ENCODE measurements at places on chromosomes 6 and 20.

DNA sequence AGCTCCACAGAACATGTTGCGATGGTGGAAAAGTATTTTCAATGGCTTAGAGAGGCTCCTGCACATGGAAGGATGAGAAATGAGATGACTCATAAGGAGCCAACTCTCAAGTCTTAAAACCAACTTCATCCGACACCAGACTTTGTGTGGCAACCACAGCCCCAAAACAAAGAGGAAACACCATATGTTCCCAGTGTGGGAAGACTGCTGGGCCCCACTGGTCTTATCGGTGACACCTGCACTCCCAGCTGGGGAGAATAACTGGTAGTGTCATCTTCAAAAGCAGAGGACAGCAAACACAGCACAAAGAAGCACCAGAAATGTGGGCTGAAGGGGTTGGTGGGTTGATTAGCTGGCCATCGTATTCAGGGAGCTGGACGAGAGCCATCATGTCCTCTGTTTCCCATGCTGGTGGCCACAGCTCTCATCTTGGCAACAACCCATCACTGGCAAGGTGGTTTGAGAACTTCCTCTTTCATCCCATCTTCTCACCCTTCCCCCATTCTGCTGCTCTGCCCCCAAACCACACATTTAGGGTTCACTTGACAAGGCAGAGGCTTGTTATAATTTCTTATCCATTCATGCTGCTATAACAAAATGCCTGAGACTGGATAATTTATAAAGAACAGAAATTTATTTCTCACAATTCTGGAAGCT is 46.0 kb upstream of the TASP1 start:
- no peak for DNase-seq

DNA sequence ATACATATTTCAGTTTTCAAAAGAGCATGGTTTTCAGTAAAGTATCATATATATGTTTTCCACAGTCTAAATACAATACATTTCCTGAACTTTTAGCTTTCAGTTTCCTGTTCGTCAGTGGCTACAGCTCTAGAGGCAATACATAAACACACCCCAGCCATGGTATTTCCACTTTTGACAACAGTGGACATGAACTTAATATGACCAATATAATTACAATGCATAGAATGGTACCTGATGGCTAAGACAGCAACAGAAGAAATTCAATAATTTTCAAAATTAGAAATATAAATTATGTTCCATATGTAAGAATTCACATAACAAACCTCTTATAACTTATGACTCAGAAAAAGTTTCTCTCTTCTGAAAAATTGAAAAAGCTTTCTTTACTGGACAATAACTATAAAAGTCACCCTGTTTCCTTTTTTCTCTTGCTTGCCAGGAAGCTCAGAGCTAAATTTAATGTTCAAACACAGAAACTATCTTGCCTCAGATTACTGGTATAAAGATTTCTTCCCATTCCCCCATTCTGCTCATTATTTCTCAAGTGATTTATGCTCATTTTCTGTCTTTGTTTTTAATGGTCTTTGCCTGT is 19.2 kb downstream of the FKBP5 start:
- DNase-seq = no peak

DNA sequence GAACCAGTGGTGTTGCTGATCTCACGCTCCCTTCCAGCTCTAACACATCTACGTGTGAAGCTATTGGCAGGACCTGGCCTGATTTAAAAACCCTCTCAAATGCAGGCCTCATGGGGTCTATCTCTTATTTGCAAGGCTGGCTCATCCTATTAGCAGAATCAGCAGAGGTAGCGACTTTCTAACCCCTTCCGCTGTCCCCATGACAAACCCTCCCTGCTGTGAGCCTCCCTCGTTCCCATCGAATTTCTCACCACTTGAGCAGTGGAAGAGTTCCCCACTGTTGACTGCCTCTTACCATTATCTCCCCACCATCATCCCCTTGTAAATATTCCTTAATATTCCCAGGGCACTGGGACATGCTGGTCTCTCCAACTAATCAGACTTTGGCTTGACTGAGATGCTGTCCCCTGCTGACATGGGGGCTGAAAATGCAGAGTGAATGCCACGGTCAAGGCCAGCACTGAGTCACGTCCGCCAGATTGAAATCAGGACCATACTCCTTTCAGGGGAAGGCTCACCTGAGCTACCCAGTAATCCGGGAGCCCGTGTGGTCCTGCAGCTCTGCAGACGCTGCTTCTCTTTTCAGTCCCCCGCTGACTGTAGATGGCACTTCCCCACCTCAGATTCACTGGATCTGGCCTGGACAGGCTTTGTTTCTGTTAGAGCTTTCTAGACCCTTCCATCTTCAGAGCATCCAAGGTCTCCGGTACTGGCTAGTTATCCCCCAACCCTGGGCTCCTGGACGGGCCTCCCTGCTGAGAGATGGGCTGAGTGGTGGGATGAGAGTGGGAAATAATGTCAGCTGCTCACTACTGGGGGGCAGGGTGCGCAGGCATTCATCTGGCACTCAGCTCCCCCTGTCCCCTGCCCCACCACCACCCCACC is 23.1 kb downstream of the AAR2 start:
- no peak for DNase-seq

DNA sequence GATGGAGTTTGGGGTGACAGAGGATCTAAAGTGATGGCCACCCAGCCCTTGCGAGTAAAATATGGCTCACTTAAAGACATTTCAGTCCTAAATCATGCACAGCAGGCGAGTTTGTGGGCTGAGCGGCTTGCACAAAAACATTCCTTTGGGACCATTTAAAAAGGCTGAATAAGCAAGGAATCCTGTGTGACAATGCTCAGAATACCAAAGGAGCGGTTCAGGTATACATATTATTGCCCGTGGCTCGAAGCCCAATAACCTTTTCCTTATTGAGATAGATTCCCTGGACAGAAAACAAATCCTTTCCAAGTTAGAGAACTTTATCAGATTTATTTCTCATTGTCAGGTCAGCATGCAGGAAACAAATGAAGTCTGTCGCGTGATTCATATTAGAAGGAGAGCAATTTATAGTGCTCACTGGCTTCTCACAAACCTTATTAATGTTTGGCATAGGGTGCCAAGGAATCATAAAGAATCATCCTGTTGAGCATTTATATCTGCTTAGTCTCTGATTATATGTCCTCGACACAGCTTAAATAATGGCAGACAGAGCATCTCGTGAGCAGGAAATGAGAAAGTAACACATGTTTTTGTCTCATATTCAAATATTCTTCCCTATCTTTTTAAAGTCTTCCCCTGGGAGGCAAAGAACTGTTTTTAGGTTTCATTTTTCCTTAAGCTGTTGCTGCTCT is 121.3 kb downstream of the TRMT11 start:
- DNase-seq = no peak

DNA sequence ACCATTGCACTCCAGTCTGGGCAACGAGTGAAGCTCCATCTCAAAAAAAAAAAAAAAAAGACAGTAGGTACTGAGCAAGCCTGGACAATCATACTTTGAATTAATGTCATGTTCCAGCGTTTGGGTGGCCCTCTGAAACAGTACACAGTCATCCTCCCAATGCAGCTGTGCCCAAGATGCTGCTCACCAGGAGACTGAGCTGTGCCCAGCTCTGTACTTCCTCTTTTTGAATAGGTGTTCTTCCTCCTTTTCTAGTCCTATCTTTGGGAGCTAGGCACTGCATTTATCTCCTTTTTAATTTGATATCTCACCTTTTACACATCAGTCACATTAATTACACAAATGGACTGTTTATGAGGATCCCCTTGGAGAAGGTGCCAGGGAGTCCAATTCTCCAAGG is 101.5 kb downstream of the RPP40 start:
- DNase-seq = no peak

GRCh38 chr6:161918628-161919205 is 644.9 kb upstream of the AGPAT4 start:
- DNase-seq = no peak

GRCh38 chr6:53432318-53433161 is 83.8 kb upstream of the ELOVL5 start:
- peak; percentile 97 for DNase-seq

- DNase-seq = no peak
Observed at GRCh38 chr20:50077818-50078601, 34.9 kb downstream of the UBE2V1 start.

GRCh38 chr20:52793339-52793963 is 178.7 kb upstream of the TSHZ2 start:
- no peak for DNase-seq

DNA sequence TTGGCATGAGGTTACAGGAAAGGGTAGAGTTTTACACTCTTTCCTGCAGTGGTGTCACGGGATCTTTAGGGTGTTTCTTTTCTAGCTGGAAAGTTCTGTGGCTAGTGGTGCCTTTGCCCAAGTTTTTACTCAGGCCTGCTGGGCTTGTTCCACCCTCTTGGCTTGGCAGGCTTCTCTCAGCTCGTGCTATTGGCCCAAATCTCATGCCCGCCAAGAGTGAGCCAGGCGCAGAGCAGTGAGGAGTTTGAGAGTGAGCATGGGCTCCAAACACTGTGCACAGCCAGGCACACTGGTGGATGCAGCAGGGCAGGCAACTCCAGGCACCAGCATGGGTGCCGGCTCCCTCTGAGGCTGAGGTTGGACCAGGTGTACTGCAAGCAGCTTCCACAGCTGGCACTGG is 206.5 kb downstream of the SAMD5 start:
- DNase-seq = no peak

GRCh38 chr6:123801067-123801466 is 2.6 kb upstream of the NKAIN2 start:
- no peak for DNase-seq

- DNase-seq = no peak
Observed at GRCh38 chr6:92339936-92340640, 1079.3 kb downstream of the EPHA7 start.

DNA sequence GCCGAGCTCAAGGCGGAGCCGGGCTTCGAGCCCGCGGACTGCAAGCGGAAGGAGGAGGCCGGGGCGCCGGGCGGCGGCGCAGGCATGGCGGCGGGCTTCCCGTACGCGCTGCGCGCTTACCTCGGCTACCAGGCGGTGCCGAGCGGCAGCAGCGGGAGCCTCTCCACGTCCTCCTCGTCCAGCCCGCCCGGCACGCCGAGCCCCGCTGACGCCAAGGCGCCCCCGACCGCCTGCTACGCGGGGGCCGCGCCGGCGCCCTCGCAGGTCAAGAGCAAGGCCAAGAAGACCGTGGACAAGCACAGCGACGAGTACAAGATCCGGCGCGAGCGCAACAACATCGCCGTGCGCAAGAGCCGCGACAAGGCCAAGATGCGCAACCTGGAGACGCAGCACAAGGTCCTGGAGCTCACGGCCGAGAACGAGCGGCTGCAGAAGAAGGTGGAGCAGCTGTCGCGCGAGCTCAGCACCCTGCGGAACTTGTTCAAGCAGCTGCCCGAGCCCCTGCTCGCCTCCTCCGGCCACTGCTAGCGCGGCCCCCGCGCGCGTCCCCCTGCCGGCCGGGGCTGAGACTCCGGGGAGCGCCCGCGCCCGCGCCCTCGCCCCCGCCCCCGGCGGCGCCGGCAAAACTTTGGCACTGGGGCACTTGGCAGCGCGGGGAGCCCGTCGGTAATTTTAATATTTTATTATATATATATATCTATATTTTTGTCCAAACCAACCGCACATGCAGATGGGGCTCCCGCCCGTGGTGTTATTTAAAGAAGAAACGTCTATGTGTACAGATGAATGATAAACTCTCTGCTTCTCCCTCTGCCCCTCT is 1.1 kb downstream of the CEBPB start:
- no peak for DNase-seq

DNA sequence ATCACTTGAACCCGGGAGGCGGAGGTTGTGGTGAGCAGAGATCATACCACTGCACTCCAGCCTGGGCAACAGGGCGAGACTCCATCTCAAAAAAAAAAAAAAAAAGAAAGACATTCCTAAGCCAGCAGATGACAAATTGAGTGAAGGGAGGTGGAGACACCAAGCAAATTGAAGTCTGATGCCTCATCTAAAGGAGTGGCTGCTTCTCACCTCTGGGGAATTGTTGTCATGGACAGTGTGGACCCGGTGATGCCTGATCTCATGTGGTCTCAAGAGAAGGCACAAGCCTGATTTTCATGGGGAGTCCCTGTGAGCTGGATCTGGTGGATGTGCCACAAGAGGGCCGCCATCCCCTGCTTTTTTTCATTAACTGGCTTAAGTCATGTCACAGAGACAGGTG is 272.0 kb downstream of the ZNF217 start:
- no peak for DNase-seq

GRCh38 chr6:17703256-17703694 is 3.5 kb downstream of the NUP153 start:
- DNase-seq = peak; percentile 64

DNA sequence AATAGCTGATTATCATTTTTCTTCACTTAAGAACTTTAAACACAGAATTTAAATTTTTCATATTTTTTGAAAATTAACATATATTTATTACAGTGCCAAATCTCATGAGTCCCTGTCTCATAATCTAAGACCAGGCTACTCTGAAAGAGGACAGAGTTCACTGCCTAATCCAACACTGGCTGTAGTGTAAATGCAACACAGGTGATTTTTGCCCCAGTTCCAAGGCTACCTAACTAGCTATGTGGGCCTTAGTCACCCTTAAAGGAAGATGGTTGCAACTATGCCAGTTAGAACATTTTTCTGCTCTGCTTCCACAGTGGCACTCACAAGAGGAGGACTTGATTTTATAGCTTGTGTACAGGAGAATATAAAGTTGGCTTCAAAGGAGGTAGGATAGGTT is 4.9 kb downstream of the SLC25A27 start:
- no peak for DNase-seq

DNA sequence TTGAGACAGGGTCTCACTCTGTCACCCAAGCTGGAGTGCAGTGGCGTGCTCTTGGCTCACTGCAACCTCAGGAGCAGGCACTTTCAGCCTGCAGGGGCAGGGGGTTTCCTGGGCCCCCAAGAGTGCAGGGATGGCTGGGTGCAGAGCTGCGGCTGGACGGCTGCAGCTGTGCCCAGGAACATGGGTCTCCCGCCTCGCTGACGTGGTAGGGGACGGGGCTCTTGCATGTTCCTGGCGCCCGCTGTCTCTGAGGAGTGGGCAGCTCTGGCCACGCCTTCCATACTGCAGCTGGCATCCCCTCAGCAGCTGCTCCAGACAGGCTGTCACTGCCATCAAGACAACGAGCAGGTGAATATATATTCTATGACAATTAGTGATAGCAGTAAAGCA is 2.2 kb upstream of the DEK start:
- no peak for DNase-seq

GRCh38 chr6:151357758-151358436 is 33.5 kb downstream of the ZBTB2 start:
- DNase-seq = no peak

DNA sequence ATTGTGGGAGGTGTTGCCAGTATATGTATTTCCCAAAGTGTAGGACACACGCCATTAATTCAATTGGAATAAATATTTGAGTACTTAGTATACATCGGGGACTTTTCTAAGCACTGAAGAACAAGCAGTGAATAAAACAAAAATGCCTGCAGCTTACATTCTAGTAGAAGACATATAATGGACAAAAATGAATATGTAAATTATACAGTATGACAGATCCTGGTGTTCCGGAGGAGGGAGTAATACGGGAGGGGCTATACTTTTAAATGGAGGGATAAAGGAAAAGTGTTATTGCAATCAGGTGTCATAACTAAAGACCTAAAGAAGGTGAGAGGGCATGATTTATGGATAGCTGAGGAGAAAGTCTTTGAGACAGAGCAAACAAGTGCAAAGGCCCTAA is 15.1 kb downstream of the UBE2V1 start:
- DNase-seq = no peak

GRCh38 chr6:1606780-1607515 is 2.8 kb upstream of the FOXC1 start:
- DNase-seq = no peak

GRCh38 chr20:31707994-31708735 is 14.5 kb downstream of the BCL2L1 start:
- DNase-seq = no peak
